Caki2 (cell line): ENCODE measurements at places on chromosomes 4 and X.

DNA sequence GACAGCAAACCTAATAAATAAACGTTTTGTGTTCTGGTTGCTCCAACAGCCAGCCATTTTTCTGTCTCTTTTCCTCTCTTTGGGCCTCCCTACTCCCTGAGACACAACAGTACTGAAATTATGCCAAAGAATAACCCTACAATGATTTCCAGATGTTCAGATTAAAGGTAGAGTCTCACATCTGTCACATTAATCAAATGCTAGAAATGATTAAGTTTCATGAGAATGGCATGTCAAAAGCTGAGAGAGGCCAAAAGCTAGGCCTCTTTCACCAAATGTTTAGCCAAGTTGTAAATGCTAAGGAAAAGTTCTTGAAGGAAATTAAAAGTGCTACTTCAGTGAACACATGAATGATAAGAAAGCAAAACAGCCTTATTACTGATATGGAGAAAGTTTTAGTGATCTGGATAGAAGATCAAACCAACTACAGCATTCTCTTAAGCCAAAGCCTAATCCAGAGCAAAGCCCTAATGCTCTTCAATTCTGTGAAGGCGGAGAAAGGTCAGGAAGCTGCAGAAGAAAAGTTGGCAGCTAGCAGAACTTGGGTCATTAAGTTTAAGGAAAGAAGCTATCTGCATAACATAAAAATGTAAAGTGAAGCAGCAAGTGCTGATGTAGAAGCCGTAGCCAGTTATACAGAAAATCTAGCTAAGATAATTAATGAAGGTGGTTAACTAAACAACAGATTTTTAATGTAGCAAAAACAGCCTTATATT lies 182.1 kb upstream of the NUDT6 start:
- DNase-seq = no peak

DNA sequence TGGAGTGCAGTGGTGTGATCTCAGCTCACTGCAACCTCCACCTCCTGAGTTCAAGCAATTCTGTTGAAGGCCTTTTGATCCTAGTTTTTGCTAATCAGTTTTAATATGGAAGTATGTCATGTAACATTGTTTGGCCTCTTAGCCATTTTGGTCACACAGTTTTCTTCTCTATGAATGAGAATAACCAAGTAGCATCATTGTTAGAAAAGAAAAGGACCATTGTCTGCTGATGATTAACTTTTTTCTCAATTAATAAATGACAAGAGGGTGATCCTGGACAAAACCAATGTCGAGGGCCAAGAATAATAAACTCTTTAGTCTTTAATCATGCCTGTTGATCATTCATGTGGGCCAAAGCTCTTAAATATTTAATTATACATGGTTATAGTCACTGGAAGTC lies 289.3 kb upstream of the MAGEB2 start:
- DNase-seq = peak; percentile 76

- DNase-seq = no peak
Measured at GRCh38 chrX:73262991-73263390, 48.3 kb upstream of the NAP1L2 start.

GRCh38 chr4:158538911-158539310 lies 17.2 kb downstream of the RXFP1 start:
- no peak for DNase-seq

DNA sequence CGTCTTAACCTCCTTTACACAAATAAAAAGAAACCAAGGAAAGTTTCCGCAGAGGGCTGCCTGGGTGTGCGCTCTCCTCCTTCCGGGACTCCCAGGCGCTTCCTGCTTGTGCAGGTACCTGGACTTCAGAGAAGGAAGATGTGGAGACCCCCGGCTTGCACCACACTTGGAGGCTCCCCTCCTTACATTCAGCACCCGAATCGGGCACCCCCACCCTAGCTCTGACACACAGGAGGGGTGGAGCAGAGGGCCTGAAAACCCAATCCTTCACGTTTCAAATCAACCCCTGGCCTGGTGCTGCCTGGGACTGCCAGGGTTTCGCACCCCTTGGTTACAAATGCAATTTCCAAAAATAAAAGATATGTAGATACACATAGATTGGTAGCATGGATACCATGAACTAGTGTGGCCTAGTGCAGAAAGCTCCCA lies 3.1 kb downstream of the NKX3-2 start:
- DNase-seq = no peak
